ENCODE measurements at places on chromosomes 1 and 21.

GRCh38 chr1:3111348-3112021 is 42.5 kb downstream of the PRDM16 start:
- DNase-seq: no peak

- no peak for DNase-seq
These were observed 2.9 kb upstream of the KIF17 start for GRCh38 chr1:20720631-20721091.

GRCh38 chr1:8814865-8815264 is 2.6 kb downstream of the RERE start:
- no peak for DNase-seq

DNA sequence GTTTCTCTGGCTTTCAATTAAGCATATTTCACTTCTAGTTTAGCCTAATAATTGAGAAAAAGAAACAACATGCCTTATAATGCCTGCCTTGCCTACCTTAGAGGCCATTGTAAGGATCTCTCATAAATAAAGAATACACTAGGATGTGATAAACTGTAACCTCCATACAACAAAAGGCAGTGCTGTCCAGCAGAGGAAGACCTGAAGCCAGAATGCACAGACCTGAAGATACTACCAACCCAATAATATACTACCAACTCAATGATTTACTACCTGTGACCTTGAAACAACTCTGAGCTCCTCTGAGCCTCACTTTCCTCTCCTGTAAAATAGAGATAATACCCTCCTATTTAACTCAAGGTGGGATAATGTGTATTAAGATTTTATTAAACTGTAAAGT is 361.3 kb downstream of the TTLL7 start:
- DNase-seq: no peak

DNA sequence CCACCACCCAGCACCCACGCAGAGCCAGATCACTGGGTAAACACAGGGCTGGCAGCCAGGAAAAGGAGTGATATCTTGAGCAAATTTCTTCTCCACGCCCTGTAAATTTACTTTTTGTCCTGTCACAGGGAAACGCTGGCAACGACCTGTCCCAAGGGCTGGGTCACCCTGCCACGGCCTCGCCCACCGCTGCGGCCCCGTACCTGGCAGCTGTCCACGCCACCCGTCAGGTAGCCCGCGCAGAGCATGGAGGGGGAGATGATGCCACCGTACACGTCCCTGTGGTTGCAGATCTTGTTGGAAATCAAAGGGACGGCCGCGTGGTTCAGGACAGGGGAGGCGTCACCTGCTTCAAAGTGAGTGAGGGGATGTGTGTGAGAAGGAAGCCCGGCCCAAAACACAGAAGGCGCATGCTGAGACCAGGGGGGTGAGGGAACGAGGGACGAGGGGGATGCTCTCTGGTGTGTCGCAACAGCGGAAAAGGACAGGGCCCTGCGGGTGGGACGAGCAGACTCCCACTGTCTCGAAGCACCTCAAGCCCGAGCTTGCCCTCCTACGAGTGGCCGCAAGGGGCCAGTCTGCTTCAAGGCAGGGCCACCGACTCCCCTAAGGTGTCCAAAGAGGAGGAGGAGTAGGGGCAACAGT is 10.1 kb upstream of the TFF1 start:
- peak; percentile 50 for DNase-seq

- DNase-seq: peak; percentile 14
These were observed 25.3 kb upstream of the POFUT2 start for GRCh38 chr21:45313015-45313414.

GRCh38 chr1:48442864-48443619 is 29.0 kb downstream of the SPATA6 start:
- DNase-seq: no peak

GRCh38 chr1:161324020-161324419 is 9.8 kb downstream of the SDHC start:
- DNase-seq: no peak

GRCh38 chr1:67834246-67834877 is 1.1 kb upstream of the GNG12 start:
- DNase-seq: no peak

- no peak for DNase-seq
These were observed 414.7 kb upstream of the PROX1 start for GRCh38 chr1:213572912-213573647.

GRCh38 chr1:54465351-54465811 is 59.2 kb upstream of the SSBP3 start:
- no peak for DNase-seq

- no peak for DNase-seq
These were observed 310.3 kb downstream of the NFIA start for GRCh38 chr1:61392409-61393242.

- DNase-seq: no peak
These were observed 91.3 kb downstream of the DENND1B start for GRCh38 chr1:197683895-197684553.

DNA sequence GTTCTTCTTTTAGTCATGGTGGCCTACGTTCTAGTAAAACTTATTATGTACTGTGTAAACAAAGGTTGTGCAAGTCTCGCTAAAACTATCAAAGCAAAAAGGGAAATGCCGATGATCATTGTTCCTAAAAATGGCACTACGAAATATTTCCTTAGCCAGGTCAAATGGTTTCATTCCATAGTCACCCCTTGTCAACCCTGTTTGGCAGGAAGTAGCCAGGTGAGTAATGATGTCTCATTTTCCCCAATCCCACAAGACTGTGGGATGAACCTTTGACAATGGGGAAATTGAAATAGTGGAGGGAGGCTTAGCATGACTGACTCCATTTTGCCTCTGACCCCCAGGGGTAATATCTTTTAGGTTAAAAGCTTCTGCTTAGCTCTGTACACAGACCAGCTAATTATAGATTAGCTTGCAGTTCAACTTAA is 5.6 kb upstream of the REN start:
- no peak for DNase-seq

GRCh38 chr1:1020415-1021009 is 592 bp downstream of the AGRN start:
- DNase-seq: no peak

- no peak for DNase-seq
These were observed 42.6 kb upstream of the ADGRL2 start for GRCh38 chr1:81758181-81758580.

- peak; percentile 44 for DNase-seq
These were observed 11.5 kb downstream of the YBEY start for GRCh38 chr21:46297338-46298271.

DNA sequence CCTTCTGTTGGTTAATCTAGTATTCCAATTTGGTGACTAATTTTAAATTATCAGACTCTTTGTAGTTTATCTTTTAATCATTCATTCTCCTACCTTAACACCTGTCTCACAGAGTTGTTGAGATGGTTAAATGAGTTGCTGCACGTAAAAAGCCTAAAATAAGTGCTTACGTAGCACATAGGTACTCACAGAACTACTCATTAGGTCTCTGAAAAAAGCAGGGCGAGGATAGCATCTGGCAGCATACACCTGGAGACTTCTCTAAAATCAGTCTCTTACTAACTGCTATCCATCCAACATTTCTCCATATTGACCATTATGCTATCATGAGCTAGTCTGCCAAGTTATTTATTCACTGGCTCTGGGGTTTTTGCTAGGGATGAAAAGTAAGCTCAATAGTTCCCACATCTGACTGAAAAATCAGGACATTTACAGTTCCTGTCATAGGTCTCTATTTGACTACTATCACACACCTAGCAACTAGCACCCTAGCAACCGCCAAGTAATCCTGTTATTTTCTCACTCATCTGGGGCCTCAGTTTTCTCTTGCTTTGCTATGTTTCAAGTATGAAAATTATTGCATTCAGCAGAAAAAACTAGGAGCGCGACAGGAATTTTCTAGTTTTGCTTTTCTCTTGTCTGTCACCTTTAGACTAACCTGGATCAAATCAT is 11.2 kb downstream of the CSDE1 start:
- no peak for DNase-seq

GRCh38 chr1:91454136-91454535 is 46.5 kb upstream of the CDC7 start:
- no peak for DNase-seq

GRCh38 chr1:163674236-163674635 is 352.5 kb downstream of the NUF2 start:
- no peak for DNase-seq

DNA sequence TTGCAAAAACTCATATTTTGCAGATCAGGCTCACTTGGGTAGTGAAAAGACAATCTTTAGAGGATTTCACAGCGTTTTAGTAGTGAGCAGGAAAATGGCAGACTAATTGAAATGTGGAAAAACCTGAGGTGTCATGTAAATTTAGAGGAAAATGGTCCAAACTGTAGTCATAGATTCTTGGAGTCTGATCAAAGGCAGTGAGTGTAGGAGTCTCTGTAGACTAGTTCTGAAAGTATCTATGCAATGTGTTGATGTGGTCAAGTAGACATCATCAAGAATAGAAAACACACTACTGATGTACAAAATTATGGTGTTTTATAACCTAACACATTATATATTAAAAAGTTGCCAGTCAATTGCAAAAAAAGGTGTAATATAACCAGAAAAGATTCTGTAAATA is 143.2 kb upstream of the C1orf105 start:
- DNase-seq: no peak

DNA sequence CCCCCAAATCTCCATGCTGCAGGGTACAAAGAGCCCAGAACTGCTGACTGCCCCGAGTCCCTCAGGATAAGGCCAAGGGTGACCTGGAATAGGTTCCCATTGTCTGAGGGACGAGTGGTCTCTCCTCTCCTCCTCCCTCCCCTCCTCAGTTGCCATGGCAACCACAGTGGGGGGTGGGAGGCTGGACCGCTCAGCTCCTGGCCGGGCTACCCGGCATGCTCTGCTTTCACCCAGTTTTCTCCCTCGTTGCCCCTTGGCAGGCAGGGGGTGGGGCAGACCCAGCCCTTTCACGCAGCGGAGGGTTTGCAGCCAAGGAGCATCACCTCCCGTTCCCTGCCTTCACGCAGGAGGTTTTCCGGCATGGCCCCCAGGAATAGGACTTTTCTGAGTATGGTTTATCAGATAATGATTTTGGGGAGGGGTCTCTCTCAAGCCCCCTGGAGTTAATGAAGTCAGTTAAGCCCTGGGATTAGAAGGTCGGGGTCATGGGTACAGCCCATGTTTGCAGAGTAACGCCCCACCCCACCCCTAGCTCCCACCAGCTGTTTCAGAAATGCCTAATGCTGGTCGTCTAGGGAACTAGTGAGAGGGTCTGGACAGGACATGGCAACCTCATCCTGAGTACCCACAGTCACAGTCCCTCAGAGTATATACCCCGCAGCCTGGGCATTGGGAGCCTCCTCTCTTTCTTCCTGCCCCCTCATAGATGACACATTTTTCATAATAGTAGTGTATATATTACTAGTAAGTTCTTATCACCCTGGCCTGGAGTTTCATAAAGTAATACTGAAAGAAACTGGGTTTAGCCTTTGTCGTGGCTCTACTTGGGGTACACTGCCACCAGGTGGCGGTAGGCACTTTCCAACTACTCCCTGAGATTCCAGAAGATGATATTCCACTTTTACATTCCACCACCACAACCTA is 20.7 kb downstream of the C1QB start:
- DNase-seq: no peak

GRCh38 chr1:75612976-75613375 is 2.1 kb upstream of the SLC44A5 start:
- DNase-seq: no peak

DNA sequence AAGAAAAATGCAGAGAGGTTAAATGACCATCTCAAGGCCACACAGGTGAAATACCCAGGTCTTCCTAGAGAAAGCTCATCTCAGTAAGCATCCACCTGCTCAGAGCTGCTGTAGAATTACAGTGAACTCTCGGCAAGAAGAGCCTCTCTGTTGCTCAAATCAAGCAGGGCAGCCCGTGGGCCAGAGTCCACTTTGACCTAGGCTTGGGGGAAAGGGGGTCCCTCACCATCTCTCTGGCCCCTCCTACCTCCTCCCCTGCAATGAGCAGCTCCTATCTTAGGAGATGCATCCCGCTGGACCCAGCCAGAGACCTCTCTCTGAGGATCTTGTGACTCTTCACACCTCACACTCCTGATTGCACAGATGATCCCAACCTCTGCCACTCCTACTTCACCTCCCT is 364.7 kb downstream of the PTPRU start:
- no peak for DNase-seq

GRCh38 chr1:65170511-65171142 is 22.6 kb downstream of the AK4 start:
- no peak for DNase-seq

- DNase-seq: no peak
These were observed 120.7 kb downstream of the RPS6KC1 start for GRCh38 chr1:213171711-213172110.

GRCh38 chr1:48761986-48762385 is 14.7 kb downstream of the BEND5 start:
- no peak for DNase-seq

GRCh38 chr1:230858236-230858820 is 10.0 kb downstream of the C1orf198 start:
- DNase-seq: no peak

DNA sequence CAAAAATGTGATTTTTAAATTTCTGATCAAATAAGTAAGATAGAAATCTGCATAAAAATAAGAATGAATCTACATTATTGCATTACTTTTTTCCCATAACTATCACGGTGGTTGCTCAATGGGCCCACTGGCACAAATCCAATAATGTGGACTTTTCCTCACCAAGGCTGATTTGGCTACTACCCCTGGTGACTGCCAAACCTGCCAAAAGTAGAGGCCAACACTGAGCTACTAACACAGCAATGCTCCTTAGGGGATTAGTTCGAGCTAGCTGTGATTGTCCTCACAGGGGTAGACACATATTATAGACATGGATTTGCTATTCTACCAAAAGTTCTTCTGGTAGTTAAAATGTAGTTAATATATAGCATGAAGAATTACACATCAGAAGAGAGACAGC is 107.7 kb upstream of the ZNHIT6 start:
- DNase-seq: no peak

DNA sequence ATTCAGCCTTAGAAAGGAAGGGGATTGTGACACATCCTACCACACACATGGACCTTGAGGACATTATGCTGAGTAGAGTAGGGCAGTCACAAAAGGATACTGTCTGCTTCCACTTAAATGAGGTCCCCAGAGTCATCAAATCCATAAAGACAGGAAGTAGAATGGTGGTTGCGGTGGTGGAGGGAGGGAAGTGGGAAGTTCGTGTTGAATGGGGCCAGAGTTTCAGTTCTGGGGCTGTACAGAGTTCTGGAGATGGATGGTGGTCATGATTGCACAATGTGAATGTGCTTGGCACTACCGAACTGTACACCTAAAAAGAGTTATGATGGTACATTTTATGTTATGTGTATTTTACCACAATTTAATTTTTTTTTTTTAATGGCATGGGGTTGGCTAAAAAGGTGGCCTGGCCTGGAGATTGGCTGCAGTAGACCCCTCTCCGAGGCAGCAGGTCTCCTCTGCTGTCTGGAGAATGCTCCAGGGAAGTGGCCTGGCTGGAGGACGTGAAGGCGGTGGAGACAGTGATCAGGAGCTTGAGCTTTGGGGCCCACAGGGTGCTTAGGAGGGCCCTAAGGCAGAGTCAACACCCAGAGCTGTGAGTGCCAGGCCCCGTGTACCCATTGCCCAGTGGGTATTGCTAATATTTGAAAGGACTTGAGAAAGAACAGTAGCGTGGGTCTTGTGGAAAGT is 30.4 kb downstream of the IFNGR2 start:
- no peak for DNase-seq

DNA sequence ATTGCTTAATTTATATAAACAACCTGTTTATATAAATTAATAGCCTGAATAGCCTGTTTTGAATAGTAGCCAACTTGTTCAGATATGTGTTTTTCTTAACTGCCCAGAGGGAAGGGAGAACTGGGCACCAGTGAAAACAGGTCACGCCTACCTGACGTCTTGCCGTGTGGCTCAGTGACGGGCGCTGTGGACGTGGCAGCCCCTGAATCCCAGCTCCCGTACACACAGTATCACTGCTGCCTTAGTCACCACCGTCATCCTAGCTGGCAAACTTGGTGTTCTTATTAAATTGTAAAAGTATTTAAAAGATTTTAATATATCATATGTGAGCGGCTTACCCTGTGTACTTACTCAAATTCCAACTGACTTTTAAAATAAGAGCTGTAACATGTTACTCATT is 35.4 kb upstream of the TRAPPC10 start:
- DNase-seq: no peak

Measured in lower lobe of right lung (tissue), 2 donors.